ENCODE measurements at places on chromosomes 16 and 17. TPM values are rescaled to one million over a fixed set of nuclear protein-coding genes. Genes with fewer than 3 reads are reported as not detected.

The NPIPA8 gene
- not detected for polyA plus RNA-seq

The PDE6G gene
- polyA plus RNA-seq: 17.8 TPM

The TAF15 gene
- polyA plus RNA-seq: 55.9 TPM

The HOXB6 gene
- polyA plus RNA-seq: 1.7 TPM

The NHLRC4 gene
- polyA plus RNA-seq: 2.7 TPM

The CMTM1 gene
- 1.3 TPM for polyA plus RNA-seq

The SLC47A1 gene
- 1.2 TPM for polyA plus RNA-seq

The HSD11B2 gene
- 4.1 TPM for polyA plus RNA-seq

The IL32 gene
- 277 TPM for polyA plus RNA-seq

GRCh38 chr16:81583893-81584631, 139.5 kb downstream of the CMIP start:
- H3K36me3 ChIP-seq: peaks cover 34% of the 10 kb centered on the region
- no peak overlapping the region for H3K27ac ChIP-seq
- H3K4me1 ChIP-seq: peaks cover 18% of the 10 kb centered on the region
- DNase-seq: no peak

GRCh38 chr17:59751955-59752413, 44.5 kb downstream of the VMP1 start:
- peaks cover 61% of the 10 kb centered on the region for H3K4me1 ChIP-seq
- H3K4me3 ChIP-seq: no peak overlapping the region
- H3K27me3 ChIP-seq: no peaks in the 10 kb centered on the region
- H3K27ac ChIP-seq: peak overlapping the region; percentile 25

GRCh38 chr16:58211846-58212245, 13.9 kb upstream of the CSNK2A2 start:
- DNase-seq: no peak
- no peaks in the 10 kb centered on the region for H3K27me3 ChIP-seq
- no peak overlapping the region for H3K27ac ChIP-seq
- H3K36me3 ChIP-seq: no peaks in the 10 kb centered on the region
- H3K4me3 ChIP-seq: no peak overlapping the region

- peaks cover 7% of the 10 kb centered on the region for H3K36me3 ChIP-seq
- no peak overlapping the region for H3K4me3 ChIP-seq
- H3K4me1 ChIP-seq: peaks cover 29% of the 10 kb centered on the region
- H3K27ac ChIP-seq: no peak overlapping the region
Observed at GRCh38 chr17:38908676-38909181, 16.7 kb upstream of the LASP1NB start.

- peaks cover 13% of the 10 kb centered on the region for H3K27me3 ChIP-seq
- H3K27ac ChIP-seq: no peak overlapping the region
- H3K36me3 ChIP-seq: no peaks in the 10 kb centered on the region
- no peak for DNase-seq
- H3K4me3 ChIP-seq: no peak overlapping the region
Observed at GRCh38 chr17:50125420-50125997, 4.5 kb downstream of the SAMD14 start.

- H3K4me1 ChIP-seq: peaks cover 36% of the 10 kb centered on the region
- no peaks in the 10 kb centered on the region for H3K36me3 ChIP-seq
- no peak for DNase-seq
- H3K4me3 ChIP-seq: no peak overlapping the region
Observed at GRCh38 chr17:78323826-78324390, 36.0 kb downstream of the SOCS3 start.

GRCh38 chr17:12512694-12513355, 152.9 kb upstream of the MYOCD start:
- no peak for DNase-seq
- no peaks in the 10 kb centered on the region for H3K36me3 ChIP-seq
- no peak overlapping the region for H3K4me3 ChIP-seq
- H3K27ac ChIP-seq: no peak overlapping the region
- H3K27me3 ChIP-seq: no peaks in the 10 kb centered on the region

DNA sequence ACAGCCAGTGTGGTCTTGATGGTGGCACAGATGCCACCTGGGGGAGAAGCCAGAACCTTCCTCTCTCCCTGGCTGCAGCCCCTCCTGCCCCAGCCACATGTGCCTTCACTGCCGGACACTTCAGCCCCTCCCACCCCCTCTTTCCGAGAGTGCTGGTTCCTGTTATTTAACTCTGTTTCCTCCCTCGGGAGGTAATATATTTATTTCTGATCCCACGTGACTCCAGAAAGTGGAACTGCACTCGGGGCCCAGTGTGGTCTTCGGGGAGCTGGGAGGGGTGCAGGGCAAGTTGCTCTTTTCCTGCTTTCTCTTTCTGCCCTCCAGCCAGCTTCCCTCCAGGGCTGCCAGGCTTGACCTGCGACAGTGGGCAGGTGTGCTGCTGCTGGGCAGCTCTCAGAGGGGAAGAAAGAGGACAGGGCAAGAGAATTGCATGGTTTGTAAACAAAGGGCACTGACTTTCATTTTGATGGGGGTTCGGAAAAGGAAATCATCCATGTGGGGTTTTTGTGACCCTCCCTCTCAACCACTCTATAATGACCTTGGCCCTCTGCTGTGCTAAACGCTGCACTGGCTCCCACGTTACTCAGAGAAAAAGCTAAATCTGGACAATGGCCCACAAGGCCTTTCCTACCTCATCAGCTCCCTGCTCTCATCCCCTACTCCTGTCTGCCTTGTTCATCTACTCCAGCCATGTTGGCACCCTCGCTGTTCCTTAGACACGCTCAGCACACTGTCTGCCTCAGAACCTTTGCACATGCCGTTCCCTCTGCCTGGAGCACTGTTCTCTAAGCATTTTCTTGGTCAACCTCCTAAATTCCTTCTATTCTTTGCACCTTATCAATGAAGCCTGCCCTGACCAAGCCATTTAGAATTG, 8.2 kb upstream of the CIITA start:
- DNase-seq: peak; percentile 92
- H3K36me3 ChIP-seq: no peaks in the 10 kb centered on the region
- peaks cover 57% of the 10 kb centered on the region for H3K4me1 ChIP-seq

DNA sequence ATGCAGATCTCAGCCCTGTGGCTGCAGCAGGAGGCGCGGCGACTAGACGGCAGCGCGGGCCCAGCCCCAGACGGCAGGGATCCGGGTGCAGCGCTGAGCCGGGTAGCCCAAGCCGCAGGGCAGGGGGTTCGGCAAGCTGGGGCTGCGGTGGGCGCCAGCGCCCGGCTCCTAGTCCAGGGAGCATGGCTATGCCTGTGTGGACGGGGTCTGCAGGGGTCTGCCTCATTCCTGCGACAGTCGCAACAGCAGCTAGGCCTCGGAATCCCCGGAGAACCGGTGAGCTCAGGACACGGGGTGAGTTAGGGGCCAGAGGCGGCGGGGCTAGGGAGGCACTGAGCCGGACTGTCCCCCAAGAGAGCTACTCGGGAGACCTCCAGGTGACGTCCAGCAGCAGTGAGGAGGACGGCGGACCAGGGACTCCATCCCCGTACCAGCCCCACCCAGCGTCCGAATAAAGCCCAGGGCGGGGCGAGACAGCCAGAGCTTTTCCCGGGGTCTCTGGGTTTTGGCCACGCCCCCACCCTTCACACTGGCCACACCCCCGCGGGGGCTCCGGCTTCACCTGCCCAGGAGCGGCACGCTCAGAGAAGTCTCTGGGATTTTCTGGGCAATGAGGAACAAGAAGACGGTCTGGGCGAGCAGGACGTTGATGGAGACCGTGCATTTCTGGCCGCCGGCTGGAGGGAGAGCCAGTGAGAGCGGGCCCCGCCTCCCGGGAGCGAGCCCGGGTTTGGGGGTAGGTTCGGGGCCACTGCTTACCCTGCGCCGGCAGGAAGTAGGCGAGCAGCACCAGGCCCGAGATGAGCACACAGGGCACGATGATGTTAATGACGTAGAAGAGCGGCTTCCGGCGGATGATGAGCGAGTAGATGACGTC, 1.1 kb downstream of the C17orf107 start:
- H3K36me3 ChIP-seq: peaks cover 19% of the 10 kb centered on the region
- peaks cover 60% of the 10 kb centered on the region for H3K4me1 ChIP-seq
- H3K27me3 ChIP-seq: peaks cover 25% of the 10 kb centered on the region
- H3K4me3 ChIP-seq: peak overlapping the region; percentile 45
- peak; percentile 91 for DNase-seq
- no peak overlapping the region for H3K27ac ChIP-seq

- no peak overlapping the region for H3K27ac ChIP-seq
- peaks cover 96% of the 10 kb centered on the region for H3K27me3 ChIP-seq
- H3K4me3 ChIP-seq: peak overlapping the region; percentile 46
- no peaks in the 10 kb centered on the region for H3K36me3 ChIP-seq
- H3K4me1 ChIP-seq: peaks cover 61% of the 10 kb centered on the region
Observed at GRCh38 chr17:80477647-80478478, 1.5 kb upstream of the NPTX1 start.

DNA sequence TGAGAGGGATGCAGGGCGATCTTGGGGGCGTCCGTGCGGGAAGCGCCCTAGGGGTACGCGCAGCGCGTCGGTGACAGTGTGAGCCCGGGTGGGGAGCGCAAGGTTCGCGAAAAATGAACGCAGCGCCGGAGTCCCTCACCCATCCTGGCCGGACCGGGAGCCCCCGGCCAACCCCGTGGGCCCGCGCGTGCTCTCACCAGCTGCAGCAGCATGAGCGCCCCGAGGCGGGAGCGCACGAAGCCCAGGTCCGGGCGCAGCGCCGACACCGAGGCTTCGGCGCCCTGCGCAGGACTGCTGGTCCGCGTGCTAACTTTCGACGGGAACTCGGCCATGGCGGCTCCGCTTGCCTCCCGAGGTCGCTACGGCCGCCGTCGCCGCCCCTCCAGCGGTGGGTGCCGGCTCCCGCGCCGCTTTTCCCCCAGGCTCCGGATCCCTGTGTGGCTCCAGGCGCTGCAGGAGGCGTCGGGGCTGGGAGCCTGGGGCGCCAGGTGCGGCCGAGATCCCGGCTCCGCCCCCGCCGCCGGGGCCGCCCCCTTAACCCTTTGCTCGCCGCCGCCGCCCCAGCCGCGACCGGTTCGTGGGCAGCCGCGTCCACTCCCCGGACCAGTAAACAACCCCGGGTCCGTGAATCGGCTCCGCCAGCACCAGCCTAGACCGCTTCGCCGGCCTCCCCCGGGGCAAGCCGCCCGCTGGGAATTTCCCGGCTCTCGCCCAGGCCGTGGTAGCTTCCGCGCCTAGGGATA, at the start of gene PLLP:
Gene PLLP (minus strand): TSS at position 464 of the 743 bp plus-strand sequence. CDS start 132 bp downstream, at position 332.
- peak within 1 kb of the TSS; percentile 32 for H3K27ac ChIP-seq
- no peaks in the 10 kb centered on the region for H3K36me3 ChIP-seq
- H3K27me3 ChIP-seq: no peaks in the 10 kb centered on the region
- no peak for DNase-seq

DNA sequence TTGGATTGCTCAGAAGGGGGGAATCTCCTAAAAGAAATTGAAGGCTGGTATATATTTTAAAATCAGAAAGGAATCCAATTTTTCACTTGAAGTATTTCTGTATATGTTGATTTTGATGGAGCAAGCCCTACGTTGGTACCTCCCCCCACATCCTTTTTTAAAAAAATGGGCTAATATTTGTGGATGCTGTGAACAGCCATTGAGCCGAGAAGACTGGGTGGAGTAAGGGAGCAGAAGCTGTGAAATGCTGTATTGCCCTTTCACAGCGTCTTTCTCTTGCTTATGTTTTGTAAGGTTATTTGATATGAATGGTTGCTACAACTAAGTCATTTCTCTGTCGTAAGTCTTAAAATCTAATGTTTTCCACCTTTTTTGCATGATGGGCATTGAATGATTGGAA, 2.3 kb downstream of the PAFAH1B1 start:
- DNase-seq: no peak
- H3K27ac ChIP-seq: peak overlapping the region; percentile 99
- peaks cover 75% of the 10 kb centered on the region for H3K4me1 ChIP-seq
- H3K4me3 ChIP-seq: peak overlapping the region; percentile 90

Data from spleen (tissue), 13 donors.